Bone marrow (tissue), 2 donors: ENCODE measurements at places on chromosomes 5 and 9.

GRCh38 chr5:142015781-142016533 is 3.1 kb upstream of the GNPDA1 start:
- peak; percentile 82 for DNase-seq

- peak; percentile 11 for DNase-seq
Measured at GRCh38 chr9:137316012-137316981, 14.2 kb upstream of the NRARP start.

GRCh38 chr5:175709276-175709781 is 51.5 kb downstream of the HRH2 start:
- DNase-seq: no peak

- DNase-seq: peak; percentile 81
Measured at GRCh38 chr5:112848116-112848811, 12.8 kb upstream of the SRP19 start.

GRCh38 chr9:83708515-83709158 is 879 bp upstream of the UBQLN1 start:
- peak; percentile 53 for DNase-seq

DNA sequence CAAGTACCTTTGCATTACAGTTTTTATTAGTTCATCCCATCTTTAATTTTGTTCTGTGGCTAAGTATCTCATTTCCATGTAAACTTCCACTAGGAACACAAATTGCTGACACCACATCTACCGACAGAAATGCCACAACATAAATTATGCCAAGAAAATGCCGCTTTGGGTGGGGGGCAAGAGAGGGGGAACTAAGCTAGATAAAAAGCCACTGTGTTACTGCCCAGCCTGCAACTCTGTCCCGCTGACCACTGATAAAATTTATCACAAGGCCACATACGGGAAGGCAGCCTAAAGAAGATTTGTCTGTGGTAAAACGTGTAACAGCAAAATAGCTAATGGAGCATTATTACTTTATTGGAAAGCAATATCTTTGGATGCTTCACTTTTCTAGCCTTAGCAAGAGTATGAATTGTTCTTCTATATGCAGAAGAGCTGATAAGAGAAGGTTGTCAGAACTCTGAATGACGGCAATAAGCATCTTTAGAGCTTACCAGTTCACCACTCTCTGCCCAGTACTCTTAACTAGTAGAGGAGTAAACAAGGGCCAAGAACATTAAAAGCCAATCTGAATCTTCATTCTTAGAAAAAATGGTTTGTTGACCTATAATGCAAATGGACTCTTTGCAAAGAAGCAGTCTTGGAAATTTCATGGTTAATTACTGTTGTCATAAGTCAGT is 172.2 kb upstream of the MEF2C start:
- DNase-seq: no peak

GRCh38 chr5:143066556-143067281 is 296.5 kb downstream of the ARHGAP26 start:
- DNase-seq: no peak

- DNase-seq: no peak
Measured at GRCh38 chr5:72284559-72285423, 35.2 kb downstream of the MRPS27 start.

- DNase-seq: no peak
Measured at GRCh38 chr5:58363461-58364249, 96.2 kb downstream of the PLK2 start.

GRCh38 chr9:127979333-127980059 is 1.3 kb downstream of the EEIG1 start:
- no peak for DNase-seq
